Fibroblast of lung (primary cell): ENCODE measurements at places on chromosomes 2 and 18. TPM values are rescaled to one million over a fixed set of nuclear protein-coding genes. Genes with fewer than 3 reads are reported as not detected.

DNAH7 gene
- 0.77 and 0.99 TPM in 2 replicates for total RNA-seq

DSC2 gene
- total RNA-seq: under 0.01 TPM in 2 replicates

DNA sequence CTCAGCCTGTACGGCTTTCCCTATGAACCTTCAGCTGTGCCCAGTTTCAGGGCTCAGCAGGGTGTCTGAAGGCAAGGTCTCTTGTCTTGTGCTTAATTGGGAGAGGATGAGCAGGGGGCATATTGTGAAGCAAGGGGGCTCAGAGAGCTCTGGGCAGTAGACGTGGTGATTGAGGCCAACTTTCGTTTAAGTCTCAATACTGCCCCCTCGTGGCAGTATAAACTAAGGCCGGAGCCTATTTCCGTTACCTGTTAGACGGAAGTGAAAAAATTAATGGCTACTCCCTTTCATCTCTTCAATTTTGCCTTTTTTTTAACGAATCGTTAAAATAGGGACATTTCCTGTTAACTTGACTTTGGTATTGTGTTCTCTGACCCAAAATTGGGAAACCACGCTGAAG lies 193.4 kb downstream of the TDRD15 start:
- no peaks in the 10 kb centered on the region for H3K36me3 ChIP-seq
- no peak overlapping the region for H3K27ac ChIP-seq
- no peak overlapping the region for H3K4me3 ChIP-seq

DNA sequence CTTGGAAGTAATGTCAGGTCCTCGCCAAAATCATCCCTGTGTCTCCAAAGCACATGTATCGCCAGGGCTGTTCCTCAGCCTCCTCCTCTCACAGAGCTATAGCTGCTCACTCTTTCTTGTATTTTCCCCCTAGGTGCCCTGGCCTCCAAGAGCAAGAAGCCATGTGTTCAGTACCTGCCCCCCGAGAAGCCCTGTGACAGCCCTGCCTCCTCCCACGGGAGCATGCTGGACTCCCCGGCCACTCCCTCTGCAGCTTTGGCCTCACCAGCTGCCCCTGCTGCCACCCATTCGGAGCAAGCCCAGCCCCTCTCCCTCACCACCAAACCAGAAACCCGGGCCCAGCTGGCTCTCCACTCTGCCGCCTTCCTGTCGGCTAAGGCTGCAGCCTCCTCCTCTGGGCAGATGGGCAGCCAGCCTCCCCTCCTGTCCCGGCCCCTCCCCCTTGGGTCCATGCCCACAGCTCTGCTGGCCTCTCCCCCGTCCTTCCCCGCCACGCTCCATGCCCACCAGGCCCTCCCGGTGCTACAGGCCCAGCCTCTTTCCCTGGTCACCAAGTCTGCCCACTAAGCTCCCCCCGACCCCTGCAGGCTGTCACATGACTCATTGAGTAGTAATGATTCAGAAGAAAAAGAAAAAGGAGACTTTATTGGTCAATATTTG lies 18.8 kb downstream of the TGOLN2 start:
- H3K4me1 ChIP-seq: peaks cover 9% of the 10 kb centered on the region
- peaks cover 2% of the 10 kb centered on the region for H3K36me3 ChIP-seq
- H3K4me3 ChIP-seq: no peak overlapping the region

DNA sequence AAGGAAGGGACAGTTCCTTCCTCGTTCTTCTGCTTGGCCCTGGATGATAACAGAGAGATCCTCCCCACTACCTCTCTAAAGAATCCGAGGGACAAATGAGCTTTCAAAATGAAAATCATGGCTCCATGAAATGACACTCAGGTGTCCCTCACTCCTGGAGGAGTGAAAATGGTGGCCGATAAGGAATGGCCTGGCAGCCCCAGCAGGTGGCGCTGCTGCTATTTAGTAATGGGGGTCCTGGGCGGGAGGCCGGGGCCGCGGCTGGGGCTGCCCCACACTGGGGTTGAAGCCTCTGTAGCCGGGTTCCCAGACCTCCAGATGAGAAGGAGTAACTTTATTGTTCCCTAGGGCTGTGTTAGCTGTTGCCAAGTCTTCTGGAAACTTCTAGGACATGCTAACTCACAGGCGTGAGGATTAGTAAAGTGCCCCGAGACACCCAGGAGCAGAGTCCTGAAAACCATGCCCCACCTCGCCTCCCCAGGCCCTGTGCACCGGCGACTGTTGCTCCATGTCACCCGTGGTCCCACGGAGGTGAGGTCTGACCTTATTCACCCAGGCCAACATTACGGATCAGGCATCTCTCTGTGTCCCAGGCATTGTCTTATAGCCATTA lies 138.0 kb downstream of the CTIF start:
- no peaks in the 10 kb centered on the region for H3K27me3 ChIP-seq
- peaks cover 13% of the 10 kb centered on the region for H3K4me1 ChIP-seq
- peaks cover 4% of the 10 kb centered on the region for H3K36me3 ChIP-seq
- H3K27ac ChIP-seq: no peak overlapping the region

GRCh38 chr2:696999-697627 lies 19.9 kb upstream of the TMEM18 start:
- H3K27ac ChIP-seq: no peak overlapping the region
- no peaks in the 10 kb centered on the region for H3K27me3 ChIP-seq
- H3K36me3 ChIP-seq: no peaks in the 10 kb centered on the region
- H3K4me3 ChIP-seq: no peak overlapping the region

DNA sequence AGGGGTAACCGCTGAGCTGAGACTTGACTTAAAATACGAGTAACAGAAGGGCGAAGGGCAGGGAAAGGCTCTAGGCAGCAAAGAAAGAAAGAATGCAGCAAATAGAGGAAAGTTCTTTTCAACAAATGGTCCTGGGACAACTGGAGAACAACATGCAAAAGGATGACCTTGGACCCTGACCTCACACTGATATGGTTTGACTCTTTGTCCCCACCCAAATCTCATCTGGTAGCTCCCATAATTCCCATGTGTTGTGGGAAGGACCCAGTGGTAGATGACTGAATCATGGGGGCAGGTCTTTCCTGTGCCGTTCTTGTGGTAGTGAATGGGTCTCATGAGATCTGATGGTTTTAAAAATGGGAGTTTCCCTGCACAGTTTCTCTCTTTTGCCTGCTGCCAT lies 33.9 kb downstream of the ST3GAL5 start:
- no peak overlapping the region for H3K27ac ChIP-seq
- no peak for DNase-seq
- H3K4me3 ChIP-seq: no peak overlapping the region
- H3K4me1 ChIP-seq: no peaks in the 10 kb centered on the region
- H3K36me3 ChIP-seq: no peaks in the 10 kb centered on the region
- no peaks in the 10 kb centered on the region for H3K27me3 ChIP-seq

DNA sequence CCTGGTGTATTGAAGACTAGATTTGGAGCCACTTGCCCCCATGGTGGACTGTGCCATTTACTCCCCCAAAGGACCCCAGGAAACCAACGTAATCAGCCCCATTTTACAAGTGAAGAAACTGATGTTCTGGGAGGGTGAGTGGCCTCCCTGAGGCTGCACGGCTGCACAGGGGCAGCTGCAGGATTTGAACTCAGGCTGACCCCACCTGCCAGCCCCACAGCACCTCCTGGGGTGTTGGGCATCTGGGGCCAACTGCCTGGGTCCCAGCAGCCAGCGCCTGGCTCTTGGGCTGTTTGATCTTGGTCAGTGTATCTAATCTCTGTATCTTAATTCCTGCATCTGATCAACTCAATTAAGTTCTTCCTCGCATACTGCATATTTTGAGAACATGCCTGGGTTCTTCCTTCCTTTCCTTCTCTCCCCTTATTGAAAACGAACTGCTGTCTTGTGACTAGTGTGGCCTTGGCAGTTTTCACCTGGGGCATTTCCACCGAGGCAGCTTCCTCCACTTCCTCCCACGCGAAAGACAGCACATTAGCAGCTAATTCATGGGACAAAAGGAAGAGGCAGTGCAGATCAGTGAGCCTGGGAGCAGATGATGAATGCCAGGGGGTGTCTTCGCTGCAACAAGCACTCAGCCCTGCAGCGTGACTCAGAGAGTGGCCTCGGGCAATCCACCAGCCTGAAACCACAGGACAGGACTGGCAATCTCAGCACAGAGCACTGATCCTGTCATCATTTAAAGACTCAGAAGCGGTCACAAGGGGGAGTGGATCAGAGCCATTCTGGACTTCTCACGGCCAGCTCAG lies 184.1 kb upstream of the RAB12 start:
- H3K27ac ChIP-seq: no peak overlapping the region
- no peaks in the 10 kb centered on the region for H3K4me1 ChIP-seq
- H3K4me3 ChIP-seq: no peak overlapping the region
- H3K27me3 ChIP-seq: no peaks in the 10 kb centered on the region

GRCh38 chr18:28091197-28091596 lies 85.7 kb downstream of the CDH2 start:
- no peak overlapping the region for H3K4me3 ChIP-seq
- DNase-seq: no peak
- H3K27ac ChIP-seq: no peak overlapping the region
- no peaks in the 10 kb centered on the region for H3K36me3 ChIP-seq

DNA sequence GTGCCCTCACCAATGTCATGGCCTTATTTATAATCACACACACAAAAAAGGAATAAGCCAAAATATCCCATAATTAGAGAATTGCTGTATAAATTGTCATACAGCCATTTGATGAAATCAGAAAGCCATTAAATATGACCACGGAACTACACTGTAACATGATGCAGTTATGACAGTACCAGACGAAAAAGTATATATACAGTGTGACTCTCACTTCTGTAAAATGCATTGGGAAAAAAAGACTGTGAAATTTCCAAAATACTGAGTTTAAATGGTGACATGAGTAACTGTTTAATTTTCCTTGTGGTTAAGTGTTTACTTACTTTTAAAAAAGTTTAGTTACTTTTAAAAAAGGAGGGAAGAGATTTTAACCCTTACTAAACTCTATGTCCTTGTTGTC lies 25.4 kb downstream of the UXS1 start:
- no peak overlapping the region for H3K27ac ChIP-seq
- no peaks in the 10 kb centered on the region for H3K27me3 ChIP-seq
- no peaks in the 10 kb centered on the region for H3K36me3 ChIP-seq
- no peaks in the 10 kb centered on the region for H3K4me1 ChIP-seq

GRCh38 chr2:195561116-195561921 lies 95.7 kb upstream of the SLC39A10 start:
- no peak overlapping the region for H3K4me3 ChIP-seq
- DNase-seq: peak; percentile 96
- peak overlapping the region; percentile 90 for H3K27ac ChIP-seq
- no peaks in the 10 kb centered on the region for H3K36me3 ChIP-seq
- no peaks in the 10 kb centered on the region for H3K27me3 ChIP-seq

DNA sequence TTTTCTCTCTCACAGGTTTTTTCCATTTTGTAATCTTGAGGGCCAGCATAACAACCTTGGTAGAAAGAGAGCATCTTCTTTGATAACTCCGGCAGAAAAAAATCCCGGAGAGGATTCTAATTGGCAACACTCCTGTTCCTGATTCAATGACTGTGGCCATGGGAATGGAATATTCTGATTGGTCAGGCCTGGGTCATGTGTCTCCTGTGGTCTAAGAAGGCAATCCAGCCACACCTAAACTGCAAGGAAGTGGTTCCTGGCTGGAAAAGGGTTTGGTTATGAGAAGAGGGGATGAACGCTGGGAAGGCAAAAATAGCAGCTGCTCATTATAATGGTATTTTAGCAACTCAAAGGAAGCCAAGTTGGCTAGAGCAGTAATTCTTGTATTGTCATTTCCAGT lies 24.8 kb upstream of the ZNF638 start:
- no peaks in the 10 kb centered on the region for H3K27me3 ChIP-seq
- H3K36me3 ChIP-seq: no peaks in the 10 kb centered on the region
- H3K4me3 ChIP-seq: no peak overlapping the region
- peak; percentile 32 for DNase-seq
